NCI-H524 treated with DMSO at 0.1 percent for 48 hours (cell line): ENCODE measurements at places on chromosomes 3 and 15.
A peak's percentile ranks its signal among the peaks of the same experiment; 100 is the strongest.

DNA sequence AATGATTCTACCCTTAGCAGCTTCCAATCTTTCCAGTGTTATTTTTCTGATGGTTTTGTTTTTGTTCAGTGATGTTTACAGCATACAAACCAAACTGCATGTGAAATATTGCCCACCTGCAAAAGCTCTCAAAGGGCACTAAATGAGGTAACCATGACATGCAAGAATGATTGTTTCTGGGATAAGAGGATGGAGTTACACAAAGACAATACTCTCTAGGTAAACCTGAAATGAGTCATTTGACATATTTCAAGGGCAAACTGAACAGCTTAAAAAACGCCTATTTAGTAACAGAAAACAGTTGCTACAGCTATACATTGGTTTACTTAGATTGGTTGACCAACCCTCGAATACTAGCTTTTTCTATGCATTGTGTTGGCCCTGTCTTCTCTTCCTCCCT lies 481.7 kb downstream of the ZPLD1 start:
- no peak for DNase-seq

DNA sequence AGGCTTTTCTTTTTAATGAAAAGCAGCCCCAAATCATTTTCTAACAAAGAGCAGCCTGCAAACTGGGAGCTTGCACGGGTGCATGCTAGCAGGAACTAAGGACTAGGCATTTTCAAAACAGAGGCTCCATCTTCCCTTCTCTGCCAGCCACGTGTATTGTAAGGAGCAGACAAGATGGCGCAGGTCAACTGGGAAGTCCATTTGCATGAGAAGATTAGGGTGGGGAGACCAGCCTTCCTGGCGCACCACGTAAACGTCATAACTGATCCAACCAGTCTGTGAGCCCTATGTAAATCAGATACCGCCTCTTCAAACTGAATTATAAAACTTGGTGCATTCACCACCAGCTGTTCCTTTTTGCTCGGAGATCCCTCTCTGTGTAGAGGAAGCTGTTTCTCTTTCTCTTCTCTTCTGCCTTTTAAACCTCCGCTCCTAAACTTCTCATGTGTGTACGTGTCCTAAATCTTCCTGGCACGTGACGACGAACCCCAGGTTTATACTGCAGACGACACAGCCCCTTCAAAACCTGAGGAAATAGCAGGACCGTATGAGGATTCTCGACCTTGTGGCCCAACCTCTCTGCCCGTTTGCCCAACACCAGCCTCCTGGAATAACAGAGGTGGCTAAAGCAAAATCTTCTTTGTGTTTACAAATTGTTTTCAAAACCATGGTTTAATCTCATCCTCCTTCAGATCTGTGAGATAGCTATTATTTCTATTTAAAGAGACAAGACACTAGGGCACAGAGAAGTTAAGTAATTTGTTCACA lies 26.4 kb upstream of the SLC30A4 start:
- DNase-seq, result no peak

- DNase-seq, result no peak
These were observed 39.9 kb downstream of the TGFBR2 start for GRCh38 chr3:30646181-30646876.

DNA sequence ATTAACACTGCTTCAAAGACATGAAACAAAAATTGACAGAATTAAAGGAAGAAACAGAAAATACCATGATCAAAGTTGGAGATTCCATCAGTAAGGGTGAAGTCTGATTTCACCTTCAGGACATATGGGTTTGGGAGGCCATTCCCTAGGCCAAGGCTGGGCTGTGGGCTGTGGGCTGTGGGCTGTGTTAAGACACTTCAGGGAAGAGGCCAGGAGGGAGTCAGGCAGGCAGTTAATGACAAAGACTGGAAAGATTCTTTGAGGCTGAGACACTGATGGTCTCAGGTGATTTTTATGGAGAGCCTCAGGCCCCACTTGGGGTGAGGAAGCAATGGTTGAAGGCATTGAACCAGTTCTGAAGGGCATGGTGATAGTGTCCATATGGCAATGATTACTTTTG lies 57.5 kb downstream of the MAGEF1 start:
- DNase-seq, result no peak

GRCh38 chr3:180359061-180359952 lies 242.7 kb upstream of the TTC14 start:
- no peak for DNase-seq

DNA sequence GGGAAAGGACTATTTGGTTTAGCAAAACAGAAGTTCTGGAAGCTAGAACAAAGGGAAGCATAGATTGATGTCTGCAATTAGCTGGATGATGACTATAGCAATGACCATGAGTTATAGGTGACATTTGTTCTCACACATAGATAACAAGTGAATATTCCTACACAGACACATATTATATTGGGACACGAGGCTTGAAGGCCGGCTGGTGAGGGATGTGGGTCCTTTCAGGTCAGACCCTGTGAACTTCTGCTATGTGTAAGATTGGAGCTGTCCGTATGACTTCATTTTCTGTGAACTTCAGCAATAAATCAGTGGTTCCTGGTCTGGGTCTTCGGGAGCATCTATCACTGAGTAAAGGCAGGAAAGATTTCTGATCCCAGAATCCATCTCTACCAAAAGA lies 253.6 kb upstream of the CFAP20DC start:
- DNase-seq, result no peak

GRCh38 chr3:46096336-46096735 lies 69.1 kb upstream of the XCR1 start:
- DNase-seq, result no peak

- no peak for DNase-seq
These were observed 49.3 kb downstream of the TMOD3 start for GRCh38 chr15:51878446-51879386.

GRCh38 chr15:61205346-61205921 lies 23.7 kb downstream of the RORA start:
- no peak for DNase-seq

DNA sequence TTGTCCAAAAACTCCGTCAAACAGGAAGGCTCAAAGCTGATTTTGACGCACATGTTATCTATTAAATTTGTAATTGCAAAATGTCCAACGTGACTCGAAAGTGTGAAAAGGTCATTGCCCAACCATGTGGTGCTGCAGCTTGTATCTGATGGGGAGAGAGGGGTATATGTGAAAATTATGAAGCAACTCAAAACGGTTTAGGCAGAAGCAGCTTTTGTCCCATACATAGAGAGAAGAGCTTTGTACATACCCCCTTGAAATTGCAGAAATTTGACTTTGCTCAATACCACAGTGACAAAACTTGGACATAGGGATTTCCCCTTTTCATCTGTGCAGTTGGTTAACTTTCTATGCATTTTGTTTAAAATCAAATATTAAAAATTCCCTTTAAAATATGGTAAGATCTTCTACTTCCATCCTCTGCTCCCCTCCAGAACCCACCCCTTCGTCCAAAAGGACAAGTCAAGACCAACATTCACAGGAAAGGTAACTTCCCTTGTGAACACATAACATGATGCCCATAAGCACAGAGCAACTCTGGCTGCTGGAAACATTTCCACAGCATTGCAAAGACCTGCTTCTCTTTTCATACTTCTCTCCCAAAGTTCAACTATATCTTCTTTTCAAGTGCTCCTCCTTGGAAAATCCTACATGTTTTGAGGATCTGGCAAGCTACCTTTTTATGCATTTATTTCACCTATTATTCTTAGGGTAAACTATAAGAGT lies 253.7 kb upstream of the THBS1 start:
- no peak for DNase-seq

- no peak for DNase-seq
These were observed 34.3 kb downstream of the INTS14 start for GRCh38 chr15:65576664-65577063.

GRCh38 chr3:169147238-169148008 lies 516.1 kb downstream of the MECOM start:
- DNase-seq, result peak; percentile 18

- no peak for DNase-seq
These were observed 66.6 kb upstream of the TGFBR2 start for GRCh38 chr3:30539772-30540171.

- DNase-seq, result no peak
These were observed 68.7 kb downstream of the TRAK1 start for GRCh38 chr3:42159706-42160472.

DNA sequence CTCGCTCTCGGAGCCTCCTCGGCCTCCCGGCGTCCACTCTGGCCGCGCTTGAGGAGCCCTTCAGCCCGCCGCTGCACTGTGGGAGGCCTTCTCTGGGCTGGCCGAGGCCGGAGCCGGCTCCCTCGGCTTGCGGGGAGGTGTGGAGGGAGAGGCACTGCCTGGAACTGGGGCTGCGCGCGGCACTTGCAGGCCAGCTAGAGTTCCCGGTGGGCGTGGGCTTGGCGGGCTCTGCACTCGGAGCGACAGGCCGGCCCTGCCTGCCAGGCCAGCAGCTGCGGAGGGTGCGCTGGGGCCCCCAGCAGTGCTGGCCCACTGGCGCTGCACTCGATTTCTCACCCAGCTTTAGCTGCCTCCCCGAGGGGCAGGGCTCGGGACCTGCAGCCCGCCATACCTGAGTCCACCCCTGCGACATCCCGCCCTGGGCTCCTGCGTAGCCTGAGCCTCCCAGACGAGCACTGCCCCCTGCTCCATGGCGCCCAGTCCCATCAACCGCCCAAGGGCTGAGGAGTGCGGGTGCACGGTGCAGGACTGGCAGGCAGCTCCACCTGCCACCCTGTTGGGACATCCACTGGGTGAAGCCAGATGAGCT lies 765.0 kb downstream of the IGSF11 start:
- no peak for DNase-seq

- no peak for DNase-seq
These were observed 149.1 kb downstream of the TJP1 start for GRCh38 chr15:29672923-29673809.

DNA sequence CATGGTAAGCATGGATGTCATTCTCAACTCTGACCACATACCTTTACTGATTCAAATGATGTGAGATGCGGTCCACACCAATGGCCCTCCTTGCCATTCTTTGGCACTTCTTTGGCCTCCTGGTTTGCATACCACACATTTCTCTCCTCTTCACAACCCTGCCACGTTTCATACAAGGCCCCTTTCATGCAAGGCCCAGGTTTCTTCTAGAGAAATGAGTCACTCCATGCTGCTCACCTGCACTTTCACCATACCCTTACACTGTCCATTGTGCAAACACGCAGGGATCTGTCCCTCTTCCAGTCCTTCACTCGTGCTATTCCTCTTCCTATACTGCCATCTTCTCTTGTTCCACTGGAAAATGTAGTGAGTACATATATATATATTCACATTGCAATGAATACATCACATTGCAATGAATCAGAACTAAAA lies 24.4 kb upstream of the SLC24A5 start:
- DNase-seq, result no peak

GRCh38 chr3:186032321-186032720 lies 76.6 kb downstream of the ETV5 start:
- DNase-seq, result peak; percentile 25

GRCh38 chr3:24264748-24265158 lies 229.9 kb downstream of the THRB start:
- DNase-seq, result no peak

GRCh38 chr3:52374173-52374572 lies 58.1 kb downstream of the DNAH1 start:
- DNase-seq, result no peak

DNA sequence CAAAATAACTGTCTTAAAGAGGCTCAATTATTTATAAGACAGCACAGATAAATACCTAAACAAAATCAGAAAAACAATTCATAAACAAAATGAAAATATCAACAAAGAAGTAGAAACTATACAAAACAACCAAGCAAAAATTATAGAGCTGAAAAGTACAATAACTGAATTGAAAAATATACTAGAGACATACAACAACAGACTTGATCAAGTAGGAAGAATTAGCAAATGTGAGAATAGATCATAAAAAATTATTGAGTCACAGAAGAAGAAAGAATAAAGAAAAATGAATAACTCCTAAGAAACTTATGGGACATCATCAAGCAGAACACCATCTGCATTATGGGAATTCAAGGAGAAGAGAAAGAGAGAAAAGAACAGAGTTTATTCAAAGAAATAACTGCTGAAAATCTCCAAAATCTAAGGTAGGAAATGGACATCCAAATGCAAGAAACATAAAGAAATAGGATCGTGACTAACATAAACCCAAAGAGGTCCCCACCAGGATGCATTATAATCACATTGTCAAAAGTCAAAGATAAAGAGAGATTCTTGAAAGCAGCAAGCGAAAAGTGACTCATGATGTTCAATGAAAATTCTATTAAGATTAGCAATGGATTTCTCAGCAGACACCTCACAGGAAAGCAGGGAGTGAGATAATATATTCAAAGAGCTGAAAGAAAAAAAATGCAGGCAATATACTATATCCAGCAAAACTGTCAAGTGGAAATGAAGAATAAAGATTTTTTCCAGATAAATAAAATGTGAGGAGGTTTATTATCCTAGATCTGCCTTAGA lies 85.9 kb downstream of the DCLK3 start:
- no peak for DNase-seq

DNA sequence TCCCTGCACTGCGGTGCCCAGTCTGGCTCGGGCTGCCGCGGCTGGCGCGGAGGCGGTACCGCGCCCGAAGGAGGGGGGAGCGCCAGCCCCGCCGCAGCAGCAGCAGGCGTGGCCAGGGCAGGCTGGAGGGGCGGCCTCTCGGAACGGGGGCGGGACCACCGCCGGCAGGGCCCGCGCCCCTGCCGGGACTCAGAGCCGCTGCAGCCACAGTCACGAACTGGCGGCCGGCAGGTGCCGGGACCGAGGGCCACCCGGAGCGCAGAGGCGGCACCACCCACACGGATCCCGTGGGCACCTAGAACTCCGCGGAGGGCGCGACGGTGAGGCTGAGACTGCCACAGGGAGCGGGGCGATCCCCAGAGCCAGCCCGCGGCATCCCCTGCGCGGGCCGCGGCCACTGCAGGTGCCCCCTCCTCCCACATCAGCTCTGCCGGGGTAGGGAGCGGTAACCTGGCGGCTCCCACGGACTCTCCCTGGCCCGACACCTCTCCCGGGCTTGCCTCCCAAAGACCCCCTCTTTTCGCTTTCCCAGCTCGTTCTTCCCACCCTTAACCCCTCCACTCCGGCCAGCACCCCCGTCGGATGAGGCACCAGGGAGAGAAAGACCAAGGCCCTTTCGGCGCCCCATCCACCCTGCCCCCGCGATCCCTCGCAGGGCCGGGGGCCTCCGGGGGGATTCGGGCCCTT lies at the start of gene VWA5B2:
VWA5B2 (plus strand) TSS at position 192 of the 687 bp plus-strand sequence. CDS start 944 bp downstream, outside the sequence.
- DNase-seq, result peak; percentile 33

- DNase-seq, result no peak
These were observed 1.4 kb downstream of the CRTC3 start for GRCh38 chr15:90531147-90531546.

DNA sequence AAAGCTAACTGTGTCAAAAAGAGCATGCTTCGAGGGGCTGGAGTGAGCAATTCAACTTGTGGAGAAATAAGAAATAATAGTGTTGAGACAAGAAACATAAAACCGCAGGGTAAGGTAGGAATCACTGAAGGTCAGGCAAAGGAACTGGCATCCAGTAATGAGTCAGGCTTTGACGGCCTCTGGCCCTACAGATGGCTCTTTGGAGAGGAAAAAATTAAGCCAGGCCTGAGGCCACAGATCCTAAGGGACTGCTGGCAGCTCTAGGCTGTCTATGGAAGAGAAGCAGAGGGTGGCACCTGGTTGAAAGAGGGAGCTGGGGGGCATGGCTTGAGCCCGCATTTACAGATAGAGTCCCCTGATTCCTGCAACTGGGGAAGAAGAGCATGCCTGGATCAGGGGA lies 28.6 kb upstream of the ZSCAN2 start:
- no peak for DNase-seq
